ENCODE measurements at places on chromosomes 5 and 9.

- no peak for DNase-seq
Observed at GRCh38 chr9:127144670-127145445, 22.4 kb upstream of the ANGPTL2 start.

DNA sequence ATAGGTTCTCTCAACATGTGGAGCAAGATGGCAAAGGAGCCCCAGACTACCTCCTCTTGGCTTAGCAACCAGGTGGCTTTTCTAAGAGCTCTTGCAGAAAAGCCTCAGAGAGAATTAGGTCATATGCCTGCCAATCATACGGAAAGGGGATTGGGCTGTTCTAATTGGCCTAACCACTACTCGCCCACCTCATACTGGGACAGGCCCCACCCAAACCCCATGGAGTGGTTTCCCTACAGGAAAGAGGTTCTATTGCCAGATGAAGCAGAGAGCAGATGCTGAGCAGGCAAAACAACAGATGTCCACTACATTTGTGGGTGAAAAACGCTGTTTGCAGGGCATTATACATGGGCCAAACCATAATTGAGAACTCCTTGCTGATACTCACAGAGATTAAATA, 29.0 kb downstream of the ABLIM3 start:
- DNase-seq, result no peak

DNA sequence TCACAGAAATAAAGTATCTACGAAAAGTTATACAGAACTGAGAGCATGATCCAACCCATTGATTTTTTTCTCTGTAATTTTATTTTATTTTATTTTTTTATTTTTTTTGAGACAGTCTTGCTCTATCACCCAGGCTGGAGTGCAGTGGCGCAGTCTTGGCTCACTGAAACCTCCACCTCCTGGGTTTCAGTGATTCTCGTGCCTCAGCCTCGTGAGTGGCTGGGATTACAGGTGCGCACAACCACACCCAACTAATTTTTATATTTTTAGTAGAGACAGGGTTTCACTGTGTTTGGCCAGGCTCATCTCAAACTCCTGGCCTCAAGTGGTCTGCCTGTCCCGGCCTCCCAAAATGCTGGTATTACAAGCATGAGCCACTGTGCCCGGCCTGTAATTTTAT, 107.3 kb downstream of the VPS13A start:
- DNase-seq, result no peak

DNA sequence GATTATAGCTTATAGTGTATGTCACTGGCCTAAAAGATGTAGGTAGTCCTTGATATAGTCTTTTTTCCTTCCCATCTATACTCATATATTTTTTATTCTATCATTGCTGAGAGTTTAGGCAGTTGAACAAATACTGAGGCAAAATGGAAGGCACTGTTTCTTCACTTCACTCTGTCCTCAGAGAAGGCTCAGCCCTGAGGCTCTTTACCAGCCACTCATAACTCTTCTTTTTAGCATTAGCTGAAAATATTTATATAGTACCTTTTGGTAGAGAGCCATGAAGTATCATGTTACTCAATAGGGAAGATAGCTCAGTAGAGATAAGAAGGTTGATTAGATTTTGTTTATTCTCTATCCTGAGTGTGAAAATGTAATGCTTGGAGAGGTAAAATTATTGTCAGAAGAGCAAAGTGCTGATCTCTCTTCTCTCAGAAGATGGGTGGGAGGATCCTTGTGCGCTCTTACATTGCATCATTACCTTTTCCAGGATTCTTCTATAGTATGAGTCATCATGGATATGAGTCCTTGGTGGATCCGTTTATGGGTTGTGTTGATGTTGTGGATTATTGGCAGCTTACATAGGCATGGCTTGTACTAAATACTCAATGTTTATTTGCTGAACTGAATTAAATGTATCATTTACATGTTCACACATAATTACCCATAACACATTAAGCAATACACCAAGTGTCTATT, 88.1 kb downstream of the ANXA1 start:
- DNase-seq, result no peak

GRCh38 chr9:119337573-119337972, 31.7 kb downstream of the BRINP1 start:
- DNase-seq, result no peak

DNA sequence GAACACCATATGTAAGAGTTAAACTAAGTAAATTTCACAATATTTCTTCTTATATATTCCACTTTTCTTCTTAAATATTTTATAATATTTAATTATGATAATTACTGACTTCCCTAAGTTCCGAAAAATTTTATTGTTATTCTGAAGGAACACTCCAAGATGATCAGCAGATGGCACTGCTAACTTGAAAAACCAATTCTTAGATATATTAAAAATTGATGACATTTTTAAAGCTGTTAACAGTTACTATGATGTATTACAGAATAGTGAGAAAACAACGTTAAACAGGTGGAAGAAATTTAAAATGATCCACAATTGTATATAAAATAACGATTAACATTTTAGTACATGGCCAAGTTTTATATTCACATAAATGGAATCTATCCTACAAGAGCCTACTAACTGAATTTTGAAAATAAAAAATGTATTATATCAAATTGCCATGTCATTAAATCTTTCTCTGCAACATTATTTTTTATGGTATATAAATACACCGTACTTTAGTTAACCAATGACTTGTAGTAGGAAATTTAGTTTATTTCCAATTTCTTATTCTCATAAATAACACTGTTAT, 30.1 kb upstream of the MUSK start:
- DNase-seq, result no peak

GRCh38 chr9:124764774-124765438, 6.2 kb downstream of the NR6A1 start:
- no peak for DNase-seq

DNA sequence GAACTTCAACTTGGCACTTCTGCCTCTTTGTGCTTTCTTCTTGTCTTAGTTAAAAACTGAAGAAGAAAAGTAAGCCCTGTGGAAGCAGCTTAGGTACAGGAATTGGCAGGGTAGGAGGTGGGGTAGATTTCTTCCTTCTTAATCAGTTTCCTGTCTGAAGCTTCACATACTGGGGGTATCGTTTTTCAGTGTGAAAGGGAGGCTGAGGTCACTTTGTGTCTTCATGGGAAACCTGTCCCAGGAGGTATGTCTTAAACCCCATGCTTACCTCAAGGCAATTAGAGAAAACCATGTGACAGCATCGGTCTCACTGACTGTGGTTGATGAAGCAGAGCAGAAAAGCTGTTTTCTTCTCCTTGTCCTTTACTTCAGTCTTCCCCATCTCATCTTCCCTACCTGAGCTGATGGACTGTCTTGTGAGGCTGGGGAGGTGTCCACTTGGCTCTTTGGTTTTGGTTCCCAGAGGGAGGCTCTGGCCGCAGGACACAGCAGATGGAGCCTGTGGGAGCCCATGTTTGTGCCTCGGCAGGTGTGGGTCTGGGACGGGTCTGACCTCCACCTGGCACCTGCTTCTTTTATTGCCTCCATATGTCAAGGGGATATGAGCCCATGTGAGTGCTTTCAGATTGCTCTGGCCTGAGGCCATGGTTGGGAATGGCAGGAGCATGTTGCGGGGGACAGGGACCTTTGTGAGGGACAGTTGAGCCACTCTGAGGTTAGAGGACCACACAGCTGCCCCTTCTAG, 47.0 kb downstream of the SH3GL2 start:
- DNase-seq, result no peak

- no peak for DNase-seq
Observed at GRCh38 chr9:5893591-5894236, 3.0 kb downstream of the MLANA start.

Measured in stimulated activated CD4-positive, alpha-beta T cell treated with anti-CD3 and anti-CD28 coated beads, Interleukin-2, amount 100 ng/mL, for 24 hours (primary cell).